A549 treated with CORT108297 at 1 μM for 4 hours (cell line): ENCODE measurements at places on chromosomes 12 and 14. TPM values are rescaled to one million over a fixed set of nuclear protein-coding genes. Genes with fewer than 3 reads are reported as not detected.

The ARHGEF40 gene
- total RNA-seq, result 9.7 to 15.3 TPM (median 12.2 TPM) in 5 replicates

The OR4E2 gene
- total RNA-seq, result not detected in 5 replicates

The MYF6 gene
- not detected in 5 replicates for total RNA-seq

The PLCZ1 gene
- total RNA-seq, result not detected in 5 replicates

The C12orf60 gene
- 1.7 to 2.2 TPM (median 1.9 TPM) in 5 replicates for total RNA-seq

The GLS2 gene
- total RNA-seq, result 0.06 to 0.22 TPM (median 0.12 TPM) in 5 replicates

The DNAAF2 gene
- 11.6 to 12.4 TPM (median 12.2 TPM) in 5 replicates for total RNA-seq

The CFAP73 gene
- 0.07 to 0.13 TPM (median 0.11 TPM) in 4 of 5 replicates, not detected in the other for total RNA-seq

The CACNA1C gene
- total RNA-seq, result 0.02 to 0.15 TPM (median 0.09 TPM) in 3 of 5 replicates, not detected in the others

The SLC25A47 gene
- total RNA-seq, result not detected in 5 replicates

The CLEC14A gene
- not detected in 5 replicates for total RNA-seq

The M6PR gene
- total RNA-seq, result 153 to 167 TPM (median 159 TPM) in 5 replicates

The RHOJ gene
- total RNA-seq, result not detected in 5 replicates

The ALKBH1 gene
- 15.2 to 16.9 TPM (median 16.0 TPM) in 5 replicates for total RNA-seq

The OTOGL gene
- 0.02 TPM in 1 of 5 replicates, not detected in the others for total RNA-seq

The ACSS3 gene
- 0.05 to 0.15 TPM (median 0.06 TPM) in 3 of 5 replicates, not detected in the others for total RNA-seq

The TAS2R14 gene
- 0.30 to 0.96 TPM (median 0.58 TPM) in 5 replicates for total RNA-seq

The AICDA gene
- total RNA-seq, result 0.05 to 0.13 TPM (median 0.11 TPM) in 4 of 5 replicates, not detected in the other

The TCL1B gene
- total RNA-seq, result not detected in 5 replicates

The RNU4-1 gene
- not detected in 5 replicates for total RNA-seq

The TSHR gene
- not detected in 5 replicates for total RNA-seq

The IL23A gene
- total RNA-seq, result 0.35 to 1.0 TPM (median 0.57 TPM) in 5 replicates

The C12orf56 gene
- total RNA-seq, result 0.03 to 0.15 TPM (median 0.04 TPM) in 4 of 5 replicates, not detected in the other
